ENCODE measurements at places on chromosomes 13 and 19. TPM values are rescaled to one million over a fixed set of nuclear protein-coding genes. Genes with fewer than 3 reads are reported as not detected.

Gene CTXN1
- 5.2 TPM for total RNA-seq

Gene MAST1
- 1.0 TPM for total RNA-seq

Gene UHRF1
- 16.0 TPM for total RNA-seq

Gene SYNE4
- 0.91 TPM for total RNA-seq

Gene OR4F17
- not detected for total RNA-seq

Gene CEACAM16
- not detected for total RNA-seq

Gene C13orf42
- total RNA-seq = not detected

DNA sequence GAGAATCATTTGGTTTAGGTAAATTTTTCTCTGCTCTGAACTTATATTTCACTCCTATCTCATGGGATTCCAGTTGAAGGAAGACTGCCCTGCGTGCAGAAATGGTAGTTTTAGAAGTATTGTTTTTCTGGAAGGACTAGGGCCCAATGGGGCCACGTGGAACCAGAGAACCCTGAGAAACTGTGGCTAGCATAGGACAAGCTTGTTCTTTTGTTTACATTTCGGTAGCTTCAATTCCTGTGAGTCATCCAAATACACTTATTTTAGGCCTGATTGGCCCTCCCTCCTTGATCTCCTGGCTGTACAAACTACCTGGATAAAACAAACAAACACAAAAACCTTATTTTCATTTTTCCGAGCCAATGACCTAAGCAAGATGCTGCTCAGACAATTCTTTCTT lies 124.0 kb downstream of the ITGBL1 start:
- H3K36me3 ChIP-seq = no peaks in the 10 kb centered on the region
- DNase-seq = peak; percentile 63
- peaks cover 15% of the 10 kb centered on the region for H3K4me1 ChIP-seq
- H3K27me3 ChIP-seq = no peaks in the 10 kb centered on the region

DNA sequence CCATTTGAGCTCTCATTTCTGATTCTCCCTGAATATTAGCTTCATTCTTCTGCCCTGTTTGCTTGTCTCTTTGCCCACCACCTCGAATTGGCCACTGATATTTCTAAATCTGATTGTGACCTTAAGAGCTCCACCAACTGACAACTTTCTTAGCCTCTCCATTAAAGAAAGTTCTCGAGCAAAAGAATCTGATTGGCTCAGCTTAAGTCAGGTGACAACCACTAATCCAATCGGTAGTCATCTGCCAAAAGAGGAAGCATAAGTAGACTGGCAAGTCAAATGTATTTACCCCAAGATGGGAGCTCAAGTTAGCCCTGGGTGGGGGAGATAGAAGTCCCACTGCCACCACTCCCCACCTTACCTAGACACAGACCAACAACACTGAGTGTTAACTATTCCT lies 41.5 kb downstream of the NOTCH3 start:
- H3K27me3 ChIP-seq = no peaks in the 10 kb centered on the region
- no peaks in the 10 kb centered on the region for H3K36me3 ChIP-seq
- H3K27ac ChIP-seq = no peak overlapping the region
- no peak overlapping the region for H3K4me3 ChIP-seq
- no peaks in the 10 kb centered on the region for H3K4me1 ChIP-seq

- H3K36me3 ChIP-seq = no peaks in the 10 kb centered on the region
- peaks cover 13% of the 10 kb centered on the region for H3K4me1 ChIP-seq
- peak overlapping the region; percentile 94 for H3K27ac ChIP-seq
- DNase-seq = peak; percentile 88
- H3K4me3 ChIP-seq = no peak overlapping the region
Observed at GRCh38 chr19:48724796-48725753, 5.5 kb upstream of the MAMSTR start.

GRCh38 chr19:39813264-39813993 lies 20.5 kb downstream of the DYRK1B start:
- no peaks in the 10 kb centered on the region for H3K27me3 ChIP-seq
- H3K4me3 ChIP-seq = no peak overlapping the region
- H3K4me1 ChIP-seq = no peaks in the 10 kb centered on the region
- DNase-seq = no peak
- H3K27ac ChIP-seq = no peak overlapping the region
- H3K36me3 ChIP-seq = no peaks in the 10 kb centered on the region

Data from MCF 10A (cell line).